ENCODE measurements at places on chromosomes 5 and 9.
A peak's percentile ranks its signal among the peaks of the same experiment; 100 is the strongest.

- no peak for DNase-seq
These were observed 9.3 kb downstream of the TMEM245 start for GRCh38 chr9:109110329-109111021.

GRCh38 chr9:29511680-29512079, 1938.4 kb upstream of the C9orf72 start:
- no peak for DNase-seq

- DNase-seq = no peak
These were observed 18.1 kb upstream of the RGMB start for GRCh38 chr5:98755406-98755805.

GRCh38 chr5:137395011-137395755, 103.9 kb downstream of the SPOCK1 start:
- no peak for DNase-seq

DNA sequence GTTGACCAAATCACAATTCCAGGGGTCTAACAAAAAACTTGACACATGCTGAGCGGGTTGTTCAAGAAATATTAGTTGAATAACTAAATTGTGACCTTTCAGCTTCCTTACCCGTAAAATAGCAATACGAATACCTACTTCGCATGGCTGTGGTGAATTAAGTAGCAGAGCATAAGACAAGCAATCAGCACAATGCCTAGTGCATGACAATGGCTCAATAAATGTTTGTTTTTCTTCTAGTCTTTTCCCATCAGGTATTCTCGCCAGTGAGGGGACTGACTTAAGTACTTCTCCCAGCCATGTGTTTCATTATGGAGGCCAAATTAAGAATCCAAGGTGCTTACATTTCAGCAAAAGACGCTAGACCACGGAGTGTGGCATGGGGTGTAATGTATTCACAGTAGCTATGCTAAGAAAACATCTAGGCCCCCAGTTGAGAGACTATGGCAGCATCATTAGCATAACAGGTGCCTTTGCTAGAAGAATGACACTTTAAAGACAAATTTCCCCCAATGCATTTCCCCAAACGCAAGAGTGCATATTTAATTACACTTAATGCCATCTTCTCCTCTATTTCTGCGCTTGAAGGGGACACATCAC, 145.9 kb downstream of the ASTN2 start:
- DNase-seq = no peak

- DNase-seq = no peak
These were observed 53.5 kb upstream of the EPB41L4A start for GRCh38 chr5:112472614-112473013.

GRCh38 chr5:60208716-60209115, 315.2 kb upstream of the PDE4D start:
- no peak for DNase-seq

DNA sequence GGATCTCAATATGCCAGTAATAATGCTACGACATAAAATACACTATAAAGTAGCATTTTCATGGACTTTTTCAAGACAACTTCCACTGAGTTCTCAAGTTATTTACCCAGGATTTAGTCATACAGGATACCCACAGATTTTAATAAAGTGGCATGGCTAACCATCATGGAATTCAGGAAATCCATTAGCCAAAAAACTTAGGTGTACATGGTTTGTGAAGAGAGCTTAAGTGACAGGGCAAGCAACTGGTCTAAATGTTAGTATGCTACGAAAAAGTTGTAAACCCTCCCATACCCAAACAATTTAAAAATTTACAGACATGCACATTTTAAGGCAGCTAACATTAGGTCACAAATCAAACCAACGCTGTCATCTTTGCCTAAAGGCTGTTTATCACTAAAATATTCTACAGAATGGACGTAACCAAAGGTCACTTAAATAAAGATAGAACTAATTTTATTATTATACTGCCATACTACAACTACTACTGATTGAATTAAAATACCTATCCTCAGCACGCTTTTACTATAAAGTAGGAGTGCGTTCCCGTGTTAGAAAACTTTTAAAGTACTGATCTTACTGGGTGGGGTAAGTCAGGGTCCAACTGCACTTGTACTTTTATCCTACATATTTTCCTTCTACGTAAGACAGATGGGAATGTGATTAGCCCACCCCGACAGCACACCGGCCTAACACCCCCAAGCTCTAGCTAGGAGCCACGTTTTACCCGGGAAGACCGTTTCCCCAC, 1.1 kb downstream of the UBTD2 start:
- no peak for DNase-seq

DNA sequence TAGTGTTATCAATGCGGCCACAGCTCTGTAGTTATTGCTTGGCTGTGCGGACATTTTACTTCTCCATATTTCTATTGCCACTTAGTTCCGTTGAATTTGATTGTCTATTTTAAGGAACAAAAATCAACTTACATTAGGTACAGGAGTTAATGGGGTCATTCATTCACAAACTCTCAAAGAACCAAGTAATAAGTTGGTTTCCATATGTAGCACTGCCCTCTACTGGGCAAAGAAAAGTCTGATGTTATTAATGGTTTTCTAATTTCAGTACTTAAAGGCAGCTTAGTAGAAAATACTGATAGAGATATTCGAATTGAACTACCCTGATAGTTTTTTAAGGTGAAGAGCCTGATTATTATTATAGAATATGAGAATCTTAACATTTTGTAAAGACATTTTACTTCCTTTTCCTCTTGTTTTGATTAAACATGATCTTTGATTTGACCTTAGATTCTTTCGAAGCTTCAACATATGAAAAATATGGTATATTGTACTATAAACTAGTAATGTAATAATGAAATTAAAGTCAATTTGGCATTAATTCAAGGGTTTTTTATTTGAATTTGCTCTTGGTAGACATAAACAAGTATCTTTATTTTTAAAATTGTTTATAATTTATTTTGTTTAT, 119.5 kb upstream of the CTNND2 start:
- DNase-seq = no peak

GRCh38 chr9:95005278-95006143, 279.0 kb downstream of the AOPEP start:
- DNase-seq = no peak

DNA sequence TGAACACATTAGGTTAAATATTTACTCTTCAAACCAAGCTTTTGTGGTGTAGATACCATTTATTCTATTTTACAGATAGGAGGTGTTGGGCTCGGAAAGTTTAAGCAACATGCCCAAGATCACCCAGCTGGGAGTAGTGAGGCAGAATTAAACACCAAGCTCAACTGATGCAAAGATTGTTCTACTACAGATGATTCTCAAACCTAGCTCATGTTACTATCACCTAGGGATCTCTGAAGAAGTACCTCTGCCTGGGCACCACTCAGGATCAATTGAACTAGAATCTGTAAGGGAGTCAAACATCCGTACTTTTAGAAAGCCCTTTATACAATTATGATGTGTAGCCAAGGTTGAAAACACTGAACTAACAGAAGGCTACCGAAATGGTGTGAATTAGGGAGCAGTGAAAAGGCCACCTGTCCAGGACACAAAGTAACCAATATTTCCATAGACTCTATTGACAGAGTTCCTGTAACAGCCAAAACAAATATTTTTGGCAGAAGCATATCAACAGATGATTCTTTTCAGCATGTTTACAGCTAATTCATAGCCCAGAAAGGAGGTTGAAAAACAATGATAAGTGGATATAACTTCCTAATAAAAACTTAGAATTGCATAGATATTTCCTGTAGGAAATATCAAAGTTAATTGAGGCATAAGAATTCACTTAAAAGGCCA, 158.5 kb upstream of the PTGER4 start:
- no peak for DNase-seq

GRCh38 chr9:126357074-126357473, 30.4 kb downstream of the MVB12B start:
- no peak for DNase-seq

DNA sequence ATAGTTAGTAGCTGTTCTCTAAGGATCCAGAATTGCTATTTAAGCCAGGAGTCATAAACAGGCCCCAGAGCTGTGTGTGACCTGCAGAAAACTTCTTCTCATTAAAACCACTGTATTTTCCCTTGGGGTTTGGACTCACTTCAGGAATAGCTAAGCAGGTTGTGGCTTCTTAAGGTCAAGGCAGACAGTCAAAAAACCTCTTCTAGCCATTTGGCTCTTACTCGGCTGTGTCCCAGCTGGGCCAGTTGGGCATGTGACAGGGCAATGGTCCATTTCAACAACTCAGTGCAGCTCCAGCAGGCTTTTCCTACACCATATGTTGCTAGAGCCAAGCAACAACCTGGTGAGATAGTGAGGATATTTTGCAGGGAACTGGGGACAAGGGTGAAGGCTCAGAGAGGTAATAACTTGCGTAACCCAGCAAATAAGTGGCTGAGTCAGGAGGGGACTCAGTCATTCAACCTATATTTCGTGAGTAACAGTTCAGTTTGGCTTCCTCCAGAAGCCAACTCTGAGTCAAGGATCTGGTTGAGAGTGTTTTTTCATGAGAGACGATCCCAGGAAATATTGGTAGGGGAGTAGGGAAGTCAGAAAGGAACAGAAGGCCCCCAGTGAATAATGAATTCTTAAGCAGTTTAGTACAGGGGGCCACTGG, 115.4 kb upstream of the PPP2R2B start:
- peak; percentile 10 for DNase-seq

DNA sequence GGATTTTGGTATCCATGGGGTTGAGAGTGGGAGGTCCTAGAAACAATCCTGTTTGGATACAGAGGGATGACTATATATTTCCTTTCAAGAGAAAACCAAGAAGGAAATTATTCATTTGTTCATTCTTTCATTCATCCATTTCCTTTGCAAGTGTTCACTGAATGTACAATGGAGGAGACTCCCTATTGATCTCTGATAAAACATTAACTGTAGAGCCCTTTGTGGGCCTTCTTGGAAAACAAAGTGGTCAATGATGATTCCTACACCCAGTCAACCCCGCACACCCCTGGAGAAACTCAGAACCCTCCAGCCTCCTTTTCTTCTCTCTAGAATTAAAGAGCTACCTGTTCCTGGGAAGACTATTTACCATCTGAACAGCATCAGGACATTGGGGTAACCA, 247.3 kb downstream of the AUH start:
- no peak for DNase-seq

GRCh38 chr9:27188426-27188825, 79.4 kb downstream of the TEK start:
- DNase-seq = no peak

Data from hypothalamus (tissue), 51 donors.